Fibroblast of skin of abdomen (primary cell): ENCODE measurements at places on chromosomes 1 and 21.

GRCh38 chr1:174021591-174022079 lies 522 bp downstream of the RC3H1 start:
- DNase-seq = peak; percentile 39

GRCh38 chr1:14494911-14495310 lies 103.6 kb upstream of the KAZN start:
- no peak for DNase-seq

DNA sequence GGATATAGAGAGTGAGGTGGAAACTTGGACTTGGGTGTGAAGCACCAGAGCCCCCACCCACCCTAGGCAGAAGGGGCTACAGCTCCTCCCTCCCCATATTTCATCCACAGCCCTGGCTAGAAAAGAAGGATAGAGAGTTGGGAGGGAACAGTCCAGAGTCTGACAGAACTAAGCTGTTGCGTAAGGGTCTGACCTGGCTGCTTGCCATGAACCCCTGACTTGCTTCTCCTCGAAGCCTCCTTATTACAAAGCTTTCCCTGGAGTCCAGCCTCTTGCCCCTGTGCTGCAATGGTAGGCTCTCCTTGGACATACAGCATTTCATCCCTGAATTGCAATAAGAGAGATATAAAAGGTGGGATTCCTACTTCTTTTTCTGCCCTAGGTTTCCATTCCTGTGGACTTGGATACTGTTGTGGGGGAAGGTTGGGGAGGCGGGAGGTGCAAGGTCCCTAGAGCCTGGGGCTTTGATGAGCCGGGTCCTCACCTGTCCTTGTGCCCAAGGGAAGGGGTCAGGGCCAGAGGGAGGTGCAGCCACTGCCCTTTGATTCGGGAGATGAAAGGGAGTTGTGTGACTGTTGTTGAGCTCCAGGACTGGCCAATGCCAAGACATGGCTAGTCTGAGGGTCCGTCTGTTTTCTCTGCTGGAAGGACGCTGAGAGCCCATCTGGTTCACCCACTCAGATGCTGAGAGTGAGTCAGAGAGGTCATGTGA lies 2.7 kb downstream of the RHBG start:
- peak; percentile 10 for DNase-seq

GRCh38 chr1:17603091-17603841 lies 63.8 kb downstream of the ARHGEF10L start:
- no peak for DNase-seq

DNA sequence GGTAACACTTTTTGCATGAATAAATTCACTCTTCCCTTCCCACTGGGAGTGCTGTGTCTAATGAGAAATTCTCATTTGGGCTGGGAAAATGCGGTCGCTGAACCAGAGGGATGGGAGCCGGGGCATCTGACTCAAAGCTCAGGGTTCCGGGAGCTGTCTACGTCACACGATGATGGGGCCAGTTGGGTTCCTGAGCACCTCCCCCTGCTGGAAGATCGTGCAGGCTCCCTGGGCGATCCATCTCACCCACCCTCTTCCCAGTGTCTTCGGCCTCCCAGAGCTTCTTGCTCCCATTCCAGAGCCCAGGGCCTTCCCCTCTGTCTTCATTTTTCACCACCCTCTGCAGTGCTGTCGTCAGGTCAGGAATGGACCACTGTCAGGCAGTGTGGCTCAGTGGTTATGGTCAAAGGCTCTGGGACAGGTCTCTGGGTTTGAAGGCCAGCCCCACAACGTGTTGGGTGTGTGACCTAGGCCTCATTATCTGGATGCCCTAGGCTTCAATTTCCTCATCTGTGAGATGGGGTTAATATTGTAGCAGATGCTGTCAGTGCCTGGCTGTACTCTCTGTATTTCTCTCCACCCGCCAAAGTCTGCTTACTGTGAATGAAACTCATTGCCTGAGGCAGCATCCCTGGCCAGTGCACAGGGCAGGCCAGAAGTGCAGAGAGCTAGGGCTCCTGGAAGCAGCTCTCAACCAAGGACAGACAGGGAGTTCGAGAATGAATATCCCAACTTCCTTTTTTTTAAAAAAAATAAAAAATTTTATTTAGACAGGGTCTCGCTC lies 31.8 kb downstream of the IGSF21 start:
- DNase-seq = no peak

DNA sequence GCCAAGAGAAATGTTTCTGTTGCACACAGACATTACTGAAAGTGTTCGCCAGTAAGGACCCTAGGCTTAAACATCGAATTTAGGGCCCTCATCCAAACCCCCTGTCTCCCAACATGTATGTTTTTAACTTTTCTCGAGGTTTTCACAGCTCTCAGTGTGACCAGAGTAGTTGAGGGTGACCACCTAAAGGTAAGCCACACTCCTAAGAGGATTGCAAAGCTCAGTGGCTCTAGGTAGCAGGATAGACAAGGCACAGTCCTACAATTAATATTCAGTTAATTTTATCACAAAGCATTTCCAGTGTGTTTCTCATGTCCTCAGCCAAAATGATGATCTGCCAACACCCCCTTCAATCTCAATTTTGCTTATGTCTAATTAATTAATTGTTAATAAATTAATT lies 695 bp upstream of the ALG14 start:
- no peak for DNase-seq
